ENCODE measurements at places on chromosomes 1 and 21.
A peak's percentile ranks its signal among the peaks of the same experiment; 100 is the strongest.

DNA sequence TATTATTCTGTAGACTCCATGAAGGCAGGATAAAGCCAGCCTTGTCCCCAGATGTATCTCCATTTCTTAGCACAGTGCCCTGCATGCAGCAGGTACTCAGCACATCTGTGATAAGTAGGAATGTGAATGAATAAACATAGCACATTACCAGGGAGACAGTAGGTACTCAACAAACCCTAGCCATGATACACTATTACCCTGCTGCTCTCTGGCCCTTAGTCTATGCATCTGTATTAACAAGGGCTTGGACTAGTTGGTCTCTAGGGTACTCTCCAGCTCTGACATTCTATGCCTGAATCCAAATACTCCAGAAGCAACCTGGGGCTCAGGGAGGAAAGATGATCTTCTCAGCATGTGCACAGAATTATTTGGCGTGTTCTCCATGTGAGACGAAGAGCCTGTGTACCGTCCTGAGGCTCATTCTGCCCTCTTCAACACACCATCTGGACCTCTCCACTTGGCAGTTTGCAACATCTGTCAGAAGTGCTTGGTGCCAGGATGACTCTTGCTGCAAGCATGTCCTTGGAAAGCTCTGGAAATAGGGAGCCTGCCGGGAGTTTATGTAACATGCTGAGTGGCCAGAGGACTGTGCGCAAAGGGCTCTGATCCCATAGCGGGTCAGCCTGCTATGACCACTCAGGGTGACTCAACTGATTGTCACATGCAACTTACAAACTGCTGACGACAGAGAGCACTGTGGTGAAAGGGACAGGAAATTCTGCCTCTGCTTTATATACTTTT, 228.2 kb upstream of the USP24 start:
- DNase-seq = peak; percentile 95
- H3K27me3 ChIP-seq = no peaks in the 10 kb centered on the region
- peak overlapping the region; percentile 56 for H3K27ac ChIP-seq
- H3K4me3 ChIP-seq = no peak overlapping the region

DNA sequence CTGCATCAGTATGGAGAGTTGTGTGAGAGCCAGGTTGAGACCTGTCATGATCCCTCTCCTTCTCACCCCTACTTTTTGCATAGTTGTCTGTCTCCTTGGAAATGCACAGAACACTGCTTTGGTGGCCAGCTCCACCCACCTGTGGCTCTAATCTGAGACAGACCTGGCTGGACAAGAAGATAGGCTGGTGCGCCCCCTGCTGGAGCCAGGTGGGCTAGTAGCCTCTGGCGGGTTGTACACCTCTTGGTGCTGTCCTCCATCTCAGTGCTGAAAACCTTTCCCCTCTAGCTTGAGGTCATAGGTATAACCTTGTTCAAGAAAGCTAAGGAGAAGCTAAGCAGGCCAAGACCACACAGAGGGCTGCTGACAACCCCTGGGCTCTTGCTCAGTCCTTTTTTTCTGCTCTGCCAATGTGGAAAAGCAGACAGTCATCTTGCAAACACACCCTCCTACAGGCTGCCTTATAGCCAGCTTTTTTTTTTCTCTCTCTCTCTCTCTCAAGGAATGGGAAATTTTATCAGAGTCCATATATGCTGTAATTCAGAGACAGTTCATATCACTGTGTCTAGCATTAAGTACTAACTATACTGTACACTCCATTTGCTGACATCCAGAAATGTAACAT, 58.8 kb upstream of the SPATA6 start:
- no peaks in the 10 kb centered on the region for H3K27me3 ChIP-seq
- no peak overlapping the region for H3K4me3 ChIP-seq
- no peak overlapping the region for H3K27ac ChIP-seq
- H3K4me1 ChIP-seq = no peaks in the 10 kb centered on the region

DNA sequence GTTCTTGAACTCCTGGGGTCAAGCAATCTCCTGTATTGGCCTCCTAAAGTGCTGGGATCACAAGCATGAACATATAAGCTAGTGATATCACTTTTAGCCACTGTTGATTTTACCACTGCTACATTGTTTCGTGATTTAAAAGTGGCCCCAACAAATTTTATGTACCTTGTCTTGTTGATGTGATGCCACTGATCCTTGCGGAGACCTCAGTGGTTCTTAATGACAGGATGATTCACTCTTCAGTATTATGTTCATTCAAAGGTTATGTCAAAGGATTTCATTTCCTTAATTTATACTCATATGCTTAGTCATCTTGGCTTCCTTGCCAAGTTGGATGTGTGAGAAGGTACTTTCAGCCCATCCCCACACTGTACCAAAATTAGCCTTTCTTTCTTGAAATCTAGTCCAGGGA, 12.1 kb downstream of the PRKACB start:
- H3K27me3 ChIP-seq = no peaks in the 10 kb centered on the region
- DNase-seq = no peak
- no peaks in the 10 kb centered on the region for H3K36me3 ChIP-seq
- H3K4me1 ChIP-seq = no peaks in the 10 kb centered on the region
- no peak overlapping the region for H3K27ac ChIP-seq
- no peak overlapping the region for H3K4me3 ChIP-seq

DNA sequence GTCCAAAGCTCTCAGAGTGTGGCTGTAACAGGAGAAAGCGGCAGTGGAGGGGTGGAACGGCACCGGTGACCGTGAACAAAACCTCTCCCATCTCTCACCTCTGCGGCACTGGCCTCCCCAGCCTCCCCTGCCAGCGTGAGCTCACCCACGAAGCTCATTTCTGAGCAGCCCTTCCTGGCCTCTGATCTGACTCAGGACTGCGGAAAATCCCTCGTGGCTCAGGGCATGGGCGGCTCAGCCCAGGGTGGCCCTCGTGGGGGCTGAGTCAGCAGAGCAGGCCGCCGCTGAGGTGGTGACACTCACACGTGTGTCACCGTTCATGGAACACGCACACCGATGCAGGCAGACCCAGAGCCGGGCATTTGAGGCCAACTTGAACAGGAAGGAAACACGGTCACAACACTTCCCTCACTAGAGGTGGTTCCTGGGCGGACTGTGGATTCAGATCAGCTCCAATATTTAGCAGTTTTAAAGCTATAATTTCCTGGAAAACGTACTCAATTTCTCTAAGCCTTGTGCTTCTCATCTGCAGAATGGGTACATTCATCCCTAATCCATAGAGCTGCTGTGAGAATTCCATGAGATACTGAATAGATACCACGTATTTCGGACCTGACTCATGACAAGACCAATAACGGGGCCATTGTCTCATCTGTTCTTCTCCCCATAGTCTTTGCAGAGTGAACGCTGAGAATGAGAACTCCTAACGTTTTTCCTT, 115.0 kb upstream of the TMPRSS2 start:
- H3K27me3 ChIP-seq = no peaks in the 10 kb centered on the region
- no peak for DNase-seq
- H3K4me3 ChIP-seq = no peak overlapping the region
- H3K27ac ChIP-seq = no peak overlapping the region

DNA sequence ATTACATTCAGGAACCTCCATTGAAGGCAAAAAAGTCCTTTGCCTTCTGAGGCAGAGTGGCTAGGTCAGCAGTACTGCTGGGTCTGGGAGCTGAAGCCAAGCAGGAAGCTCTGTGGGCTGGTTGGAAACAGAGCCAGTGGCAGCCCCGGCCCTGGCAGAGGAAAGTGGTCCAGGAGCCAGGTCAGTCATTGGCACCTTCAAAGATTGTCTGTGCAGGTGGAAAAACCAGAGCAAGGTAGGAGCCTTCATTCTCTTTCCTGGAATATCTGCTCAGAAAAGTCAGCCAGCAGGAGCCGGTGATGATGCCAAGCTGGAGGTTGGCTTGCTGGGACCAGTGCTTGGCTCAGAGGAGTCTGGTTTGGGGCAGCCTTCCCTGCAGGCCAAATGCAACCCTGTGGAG, 12.5 kb upstream of the DISP3 start:
- H3K36me3 ChIP-seq = no peaks in the 10 kb centered on the region
- no peak overlapping the region for H3K27ac ChIP-seq
- no peak for DNase-seq
- no peaks in the 10 kb centered on the region for H3K4me1 ChIP-seq
- H3K4me3 ChIP-seq = no peak overlapping the region

- H3K4me3 ChIP-seq = no peak overlapping the region
- no peaks in the 10 kb centered on the region for H3K27me3 ChIP-seq
- H3K36me3 ChIP-seq = no peaks in the 10 kb centered on the region
- no peak overlapping the region for H3K27ac ChIP-seq
- DNase-seq = peak; percentile 16
Observed at GRCh38 chr1:206000641-206001339, 2.4 kb downstream of the RAB7B start.

DNA sequence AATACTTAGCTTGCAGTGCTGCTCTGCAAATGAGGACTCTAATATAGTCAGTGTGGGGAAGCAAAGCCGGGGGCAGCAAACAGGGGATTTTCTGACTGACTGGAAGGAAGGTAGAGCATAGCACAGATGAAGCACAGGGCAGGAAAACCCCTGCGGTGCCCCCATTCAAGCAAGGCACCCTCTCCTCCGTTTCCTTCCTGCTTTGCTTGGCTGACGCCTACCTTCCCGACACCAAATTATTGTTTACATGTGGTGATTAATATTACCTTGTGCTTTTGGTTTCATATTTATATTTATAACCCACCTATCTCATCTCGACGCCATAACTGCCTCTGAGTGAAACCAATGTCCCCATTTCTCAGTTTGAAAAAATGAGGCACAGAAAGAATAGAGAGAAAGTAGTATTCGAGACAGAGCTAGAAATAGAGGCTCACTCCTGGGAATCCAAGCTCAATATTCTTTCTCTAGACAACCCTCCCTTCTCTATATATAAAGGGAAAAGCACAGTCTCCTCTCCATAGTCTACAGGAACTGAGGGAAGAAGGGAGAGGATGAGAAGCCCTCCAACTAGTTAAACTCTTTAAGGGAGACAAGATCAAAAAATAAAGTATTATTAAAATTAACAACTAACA, 41.3 kb downstream of the PIK3C2B start:
- no peak overlapping the region for H3K27ac ChIP-seq
- H3K4me1 ChIP-seq = no peaks in the 10 kb centered on the region
- no peak for DNase-seq
- no peak overlapping the region for H3K4me3 ChIP-seq
- H3K27me3 ChIP-seq = no peaks in the 10 kb centered on the region

DNA sequence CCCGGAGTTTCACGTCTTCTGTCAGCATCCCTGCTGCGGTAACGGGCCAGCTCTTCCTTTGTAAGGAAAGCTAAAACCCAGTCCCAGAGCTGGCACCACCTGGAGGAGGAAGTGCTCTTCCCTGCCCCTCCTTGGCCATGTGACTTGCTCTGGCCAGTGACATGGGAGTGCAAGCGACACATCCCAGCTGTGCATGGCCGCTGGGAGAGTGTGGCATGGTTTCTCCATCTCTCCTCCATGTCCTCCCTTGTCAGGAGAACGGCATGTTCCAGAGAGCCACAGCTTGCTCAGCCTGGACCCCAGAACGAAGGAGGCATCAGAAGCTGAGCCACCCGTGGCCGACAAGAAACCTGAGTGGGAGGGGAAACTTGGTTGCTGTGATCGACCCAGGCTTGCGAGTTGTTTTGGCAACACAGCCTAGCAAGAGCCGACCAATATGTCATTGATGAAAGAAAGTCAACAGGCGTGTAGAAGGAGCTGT, 2.7 kb upstream of the PRXL2B start:
- H3K4me3 ChIP-seq = no peak overlapping the region
- H3K27ac ChIP-seq = no peak overlapping the region
- no peaks in the 10 kb centered on the region for H3K27me3 ChIP-seq
- no peak for DNase-seq
- H3K36me3 ChIP-seq = no peaks in the 10 kb centered on the region
- H3K4me1 ChIP-seq = peaks cover 17% of the 10 kb centered on the region

DNA sequence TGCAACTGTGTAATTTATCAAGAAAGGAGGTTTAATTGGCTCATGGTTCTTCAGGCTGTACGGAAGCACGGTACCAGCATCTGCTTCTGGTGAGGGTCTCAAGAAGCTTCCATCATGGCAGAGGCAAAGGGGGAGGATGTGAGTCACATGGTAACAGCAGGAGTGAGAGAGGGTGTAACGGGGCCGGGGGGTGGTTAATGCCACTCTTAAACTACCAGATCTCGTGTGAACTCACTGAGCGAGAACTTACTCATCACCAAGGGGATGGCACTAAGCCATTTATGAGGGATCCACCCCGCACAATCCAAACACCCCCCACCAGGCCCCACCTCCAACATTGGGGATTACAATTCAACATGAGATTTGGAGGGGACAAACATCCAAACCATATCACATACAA, 21.0 kb upstream of the IFFO2 start:
- peaks cover 21% of the 10 kb centered on the region for H3K4me1 ChIP-seq
- no peak for DNase-seq
- no peaks in the 10 kb centered on the region for H3K27me3 ChIP-seq
- H3K4me3 ChIP-seq = no peak overlapping the region
- no peaks in the 10 kb centered on the region for H3K36me3 ChIP-seq

DNA sequence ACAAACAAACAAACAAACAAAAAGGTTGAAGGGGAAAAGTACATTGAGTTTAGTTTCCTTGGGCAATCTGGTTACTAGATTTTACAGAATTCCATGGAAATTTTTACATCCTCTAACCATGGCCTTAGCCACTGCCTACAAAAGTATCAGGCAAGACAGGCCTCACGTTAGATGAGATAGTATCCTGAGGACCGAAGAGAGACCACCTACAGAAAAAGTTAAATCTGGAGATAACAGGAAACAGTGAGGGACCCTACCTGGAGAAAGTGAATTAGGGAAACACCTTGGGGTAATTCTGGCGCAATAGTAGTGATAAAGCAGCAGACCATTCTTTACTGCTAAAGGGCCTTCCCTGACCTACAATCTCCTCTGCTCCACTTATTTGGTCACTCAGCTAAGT, 8.7 kb downstream of the RAB29 start:
- H3K27me3 ChIP-seq = no peaks in the 10 kb centered on the region
- H3K27ac ChIP-seq = no peak overlapping the region
- H3K36me3 ChIP-seq = no peaks in the 10 kb centered on the region
- no peak for DNase-seq
- H3K4me3 ChIP-seq = no peak overlapping the region

DNA sequence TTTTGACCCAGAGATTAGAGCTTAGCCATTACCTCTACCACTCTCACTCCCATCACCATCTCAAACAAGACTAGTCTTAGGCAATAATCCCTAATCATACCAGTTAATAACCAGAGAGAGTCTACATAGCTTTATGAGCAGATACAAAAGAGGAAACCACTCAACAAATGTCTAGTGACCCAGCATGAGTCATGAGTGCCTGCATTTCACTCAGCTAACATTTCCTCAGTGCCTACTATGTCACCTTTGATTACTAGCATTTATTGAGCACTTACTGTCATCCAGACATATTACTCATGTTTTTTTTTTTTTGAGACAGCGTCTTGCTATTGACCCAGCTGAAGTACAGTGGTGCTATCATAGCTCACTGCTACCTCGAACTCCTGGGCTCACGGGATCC, 35.9 kb upstream of the GALNT2 start:
- no peaks in the 10 kb centered on the region for H3K4me1 ChIP-seq
- no peaks in the 10 kb centered on the region for H3K36me3 ChIP-seq
- no peaks in the 10 kb centered on the region for H3K27me3 ChIP-seq
- no peak overlapping the region for H3K4me3 ChIP-seq
- no peak overlapping the region for H3K27ac ChIP-seq

GRCh38 chr1:184114818-184115398, 63.4 kb downstream of the TSEN15 start:
- H3K36me3 ChIP-seq = no peaks in the 10 kb centered on the region
- no peak overlapping the region for H3K27ac ChIP-seq
- H3K4me3 ChIP-seq = no peak overlapping the region
- no peaks in the 10 kb centered on the region for H3K4me1 ChIP-seq
- DNase-seq = no peak

Data from adrenal gland (tissue), 19 donors.